Skin of body (tissue), 3 donors: ENCODE measurements at places on chromosomes 16 and 17. TPM values are rescaled to one million over a fixed set of nuclear protein-coding genes. Genes with fewer than 3 reads are reported as not detected.

DNA sequence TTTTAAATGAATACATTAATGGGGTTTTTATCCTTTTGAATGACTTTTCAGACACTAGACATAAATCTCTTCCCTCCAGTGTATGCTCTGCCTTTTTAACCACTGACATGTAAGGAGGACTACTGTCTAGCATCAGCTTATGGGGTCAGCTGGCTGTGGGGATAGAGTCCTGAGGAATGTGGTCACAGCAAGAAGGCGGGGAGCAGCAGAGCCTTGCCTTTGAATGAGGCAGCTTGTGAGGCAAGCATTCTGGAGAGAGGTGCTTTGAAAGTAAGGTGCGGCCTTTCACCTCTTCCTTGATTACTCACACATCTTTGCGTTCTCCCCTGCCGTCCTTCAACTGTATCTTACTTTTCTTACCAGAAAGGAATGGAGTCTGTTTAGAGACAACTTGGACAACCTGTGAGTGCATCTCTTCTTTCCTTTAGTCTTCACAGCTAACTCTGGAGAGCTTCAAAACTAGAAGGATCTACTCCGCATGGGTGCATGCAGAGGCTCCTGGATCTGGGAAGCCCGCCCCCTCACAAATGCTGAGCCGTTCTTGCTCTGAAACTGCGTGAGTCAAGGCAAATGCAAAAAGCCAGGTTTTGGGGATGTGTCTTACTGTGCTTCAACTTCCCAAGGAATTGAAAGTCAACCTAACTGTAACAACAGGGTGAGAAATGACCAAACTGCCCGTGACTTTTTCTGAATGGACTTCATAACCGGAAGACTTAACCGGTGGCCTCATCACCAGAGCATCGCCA lies 49.9 kb downstream of the ADCY7 start:
- DNase-seq, result no peak

- DNase-seq, result no peak
Observed at GRCh38 chr16:31194898-31195297, 7.7 kb downstream of the PYCARD start.

DNA sequence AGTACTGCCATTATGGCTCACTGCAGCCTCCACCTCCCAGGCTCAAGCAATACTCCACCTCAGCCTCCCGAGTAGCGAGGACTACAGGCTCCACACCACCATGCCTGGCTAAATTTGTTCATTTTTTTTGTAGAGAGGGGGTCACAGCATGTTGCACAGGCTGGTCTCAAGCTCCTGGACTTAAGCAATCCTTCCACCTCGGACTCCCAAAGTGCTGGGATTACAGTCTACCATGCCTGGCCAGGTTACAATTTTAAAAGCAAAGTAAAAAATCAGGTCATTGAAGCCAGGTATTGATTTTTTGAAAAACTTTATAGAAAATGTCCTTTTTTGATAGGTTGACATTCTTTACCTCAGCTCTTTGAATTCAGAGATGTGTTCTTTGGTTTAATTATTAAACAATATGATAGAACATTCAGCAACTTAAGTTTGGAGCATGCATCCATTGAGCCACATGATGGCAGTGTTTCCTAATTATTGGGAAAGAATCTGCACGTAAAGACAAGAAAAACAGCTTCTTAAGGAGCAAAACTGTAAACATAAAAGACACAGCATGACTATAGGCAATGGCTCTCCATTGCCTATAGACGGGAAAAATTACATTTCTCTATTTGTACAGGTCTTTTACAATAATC lies 1.7 kb upstream of the SLC16A11 start:
- peak; percentile 70 for DNase-seq

- DNase-seq, result no peak
Observed at GRCh38 chr17:78747488-78747887, 34.6 kb downstream of the CYTH1 start.

DNA sequence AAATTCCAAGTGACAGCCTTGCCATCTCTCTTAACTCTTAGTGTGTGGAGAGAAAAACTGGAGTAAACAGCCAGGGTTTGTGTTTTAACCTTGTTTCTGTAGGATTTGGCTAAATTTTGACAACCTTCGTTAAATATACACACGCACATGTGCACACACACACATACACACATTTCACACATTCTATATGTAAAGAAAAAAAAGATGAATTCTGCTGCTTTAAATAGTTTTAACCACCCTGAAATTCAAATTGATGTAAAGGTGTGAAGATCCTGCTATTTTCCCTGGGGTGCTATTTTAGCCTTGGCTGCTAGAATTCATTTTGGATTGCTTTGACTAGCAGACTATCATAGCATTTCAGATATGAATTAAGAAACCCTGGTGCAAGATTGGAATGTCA lies 191.9 kb downstream of the FTO start:
- DNase-seq, result no peak

- no peak for DNase-seq
Observed at GRCh38 chr17:75601057-75601987, 13.7 kb downstream of the MYO15B start.

DNA sequence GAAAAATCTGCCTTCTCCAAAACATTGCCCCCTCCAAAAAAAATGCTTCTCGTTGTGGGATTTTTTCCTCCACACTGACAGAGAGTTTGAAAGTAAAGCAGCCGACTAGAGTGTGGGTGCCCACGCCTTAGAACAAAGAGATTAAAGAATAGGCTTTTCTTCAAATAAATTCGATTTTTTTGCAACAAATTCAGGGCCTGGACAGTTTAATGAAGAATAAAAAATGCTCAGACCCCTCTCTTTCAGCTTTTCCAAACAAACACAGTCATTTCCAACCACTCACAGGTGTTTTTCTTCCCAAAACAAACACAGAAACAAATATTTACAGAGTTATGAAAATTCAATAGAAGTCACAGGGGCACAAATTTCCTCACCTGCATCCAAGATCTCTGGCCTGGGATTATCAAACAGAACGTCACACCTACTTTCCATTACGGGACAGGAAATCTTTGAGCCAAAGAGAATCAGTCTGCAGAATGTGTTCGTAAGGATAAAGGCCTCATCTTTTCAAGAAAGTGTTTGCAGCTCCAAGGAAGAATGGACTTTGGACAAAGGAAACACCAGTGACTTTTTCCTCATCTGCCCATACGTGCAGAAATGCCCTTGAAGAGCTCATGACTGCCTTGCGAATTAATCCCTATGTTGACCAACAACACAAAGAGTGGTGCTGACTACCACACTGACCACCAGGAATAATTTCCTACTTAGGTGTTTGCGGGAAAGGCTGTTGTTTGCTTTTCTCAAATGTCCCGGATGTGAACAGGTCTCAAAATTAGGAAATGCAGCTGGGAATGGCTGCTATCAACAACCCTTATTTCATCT lies 31.3 kb upstream of the TOX3 start:
- no peak for DNase-seq

DNA sequence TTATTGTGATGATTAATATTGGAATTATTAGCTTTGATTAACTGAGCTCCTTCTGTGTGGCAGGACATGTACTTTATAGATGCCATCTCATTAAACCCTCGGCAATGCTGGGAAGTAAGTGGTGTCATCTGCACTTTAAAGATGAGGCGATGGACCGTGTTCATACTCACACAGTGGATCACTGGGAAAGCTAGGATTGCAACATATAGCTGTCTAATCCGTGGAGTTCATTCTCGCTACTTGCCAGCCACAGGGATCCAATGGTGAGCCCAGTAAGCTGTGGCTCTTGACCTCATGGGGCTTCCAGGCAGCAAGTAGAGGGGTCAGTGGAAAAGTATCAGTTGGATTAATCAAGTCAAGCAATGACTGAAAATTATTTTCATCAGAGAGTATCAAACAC lies 587.9 kb downstream of the CDH13 start:
- DNase-seq, result no peak

Gene TNRC6A
- total RNA-seq, result 57.6 TPM

Gene ZACN
- not detected for total RNA-seq

Gene BCAR1
- total RNA-seq, result 16.8 TPM

Gene CHST6
- 0.69 TPM for total RNA-seq
